ENCODE measurements at places on chromosomes 2 and 18. TPM values are rescaled to one million over a fixed set of nuclear protein-coding genes. Genes with fewer than 3 reads are reported as not detected.

ST6GAL2 gene
- polyA plus RNA-seq, result 14.0 TPM

PRSS56 gene
- polyA plus RNA-seq, result 0.27 TPM

GPN1 gene
- polyA plus RNA-seq, result 58.4 TPM

HMSD gene
- 2.2 TPM for polyA plus RNA-seq

SETBP1 gene
- polyA plus RNA-seq, result 29.0 TPM

UBE2F gene
- 44.1 TPM for polyA plus RNA-seq

LOXHD1 gene
- 1.2 TPM for polyA plus RNA-seq

FAM110C gene
- polyA plus RNA-seq, result 18.6 TPM

LIMS4 gene
- 3.1 TPM for polyA plus RNA-seq

CDK15 gene
- 1.1 TPM for polyA plus RNA-seq

ABCB11 gene
- 0.27 TPM for polyA plus RNA-seq

REEP1 gene
- polyA plus RNA-seq, result 2.5 TPM

EPB41L3 gene
- 60.5 TPM for polyA plus RNA-seq

CHMP3 gene
- polyA plus RNA-seq, result 129 TPM

MBD2 gene
- polyA plus RNA-seq, result 115 TPM

NYAP2 gene
- polyA plus RNA-seq, result not detected

FAHD2B gene
- polyA plus RNA-seq, result 34.9 TPM

NPHP1 gene
- 21.8 TPM for polyA plus RNA-seq

CHRNA1 gene
- polyA plus RNA-seq, result 6.2 TPM

CCDC74B gene
- polyA plus RNA-seq, result 18.3 TPM

NABP1 gene
- 32.7 TPM for polyA plus RNA-seq

COL6A3 gene
- polyA plus RNA-seq, result 236 TPM

FSIP2 gene
- 3.7 TPM for polyA plus RNA-seq

ITGB6 gene
- 11.7 TPM for polyA plus RNA-seq

PRKAG3 gene
- polyA plus RNA-seq, result 0.07 TPM

NMS gene
- polyA plus RNA-seq, result not detected

ANKRD29 gene
- polyA plus RNA-seq, result 0.99 TPM

UPP2 gene
- polyA plus RNA-seq, result 2.3 TPM

POTEF gene
- polyA plus RNA-seq, result 0.13 TPM

GLI2 gene
- 12.0 TPM for polyA plus RNA-seq

POTEC gene
- 0.03 TPM for polyA plus RNA-seq

HTR2B gene
- polyA plus RNA-seq, result 24.1 TPM

ZBTB7C gene
- 12.6 TPM for polyA plus RNA-seq

FN1 gene
- 365 TPM for polyA plus RNA-seq

PLB1 gene
- 0.84 TPM for polyA plus RNA-seq

B3GNT7 gene
- 3.7 TPM for polyA plus RNA-seq

EFHD1 gene
- polyA plus RNA-seq, result 78.2 TPM

RBBP8 gene
- 64.7 TPM for polyA plus RNA-seq

RMND5A gene
- 59.1 TPM for polyA plus RNA-seq

IL37 gene
- polyA plus RNA-seq, result 0.13 TPM

EML6 gene
- polyA plus RNA-seq, result 11.7 TPM

ALPP gene
- not detected for polyA plus RNA-seq

CTAGE1 gene
- not detected for polyA plus RNA-seq

M1AP gene
- 0.43 TPM for polyA plus RNA-seq

SAG gene
- 0.24 TPM for polyA plus RNA-seq

FNDC4 gene
- polyA plus RNA-seq, result 10.9 TPM
